ENCODE measurements at places on chromosomes 1 and 21. TPM values are rescaled to one million over a fixed set of nuclear protein-coding genes. Genes with fewer than 3 reads are reported as not detected.

The LCE1A gene
- not detected for polyA plus RNA-seq

The EPS8L3 gene
- 0.62 TPM for polyA plus RNA-seq

The MATN1 gene
- 0.36 TPM for polyA plus RNA-seq

The CA14 gene
- polyA plus RNA-seq = 9.2 TPM

The ANGPTL7 gene
- 0.11 TPM for polyA plus RNA-seq

The ROR1 gene
- 32.8 TPM for polyA plus RNA-seq

The C1orf21 gene
- 37.8 TPM for polyA plus RNA-seq

The AGO4 gene
- 32.0 TPM for polyA plus RNA-seq

The IFI44L gene
- polyA plus RNA-seq = 5.4 TPM

DNA sequence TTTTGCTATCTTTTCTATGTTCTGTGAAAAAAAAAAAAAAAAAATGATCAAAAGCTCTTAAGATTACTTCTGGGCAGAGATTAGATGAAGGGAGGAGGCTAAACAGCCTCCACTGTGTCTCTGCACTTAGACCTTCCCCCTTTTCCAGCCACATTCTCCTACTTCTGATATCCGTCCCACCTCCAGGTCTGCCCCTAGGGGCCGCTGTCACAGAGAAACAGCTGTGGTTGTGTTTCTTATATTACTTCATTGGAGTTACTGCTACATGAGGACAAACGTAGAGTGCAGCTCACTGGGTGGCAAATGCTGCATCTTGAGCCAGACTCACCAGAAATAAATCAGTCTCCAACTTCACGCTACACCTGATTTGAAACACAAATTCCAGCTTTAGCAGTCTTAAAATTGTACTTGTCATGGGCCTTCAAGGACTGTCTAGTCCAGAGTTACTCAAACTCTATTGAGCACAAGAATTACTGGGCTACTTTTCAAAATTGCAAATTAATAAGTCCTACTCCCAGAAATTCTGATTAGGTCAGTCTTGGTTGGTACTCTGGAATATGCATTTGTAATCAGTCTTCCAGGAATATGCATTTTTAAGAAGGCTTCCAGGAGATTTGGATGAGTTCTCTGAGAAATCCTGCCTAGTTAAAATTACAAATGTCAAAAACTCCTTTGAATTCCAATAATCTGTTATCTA is 125.2 kb upstream of the PTBP2 start:
- DNase-seq = no peak

- no peak for DNase-seq
These were observed 118.7 kb upstream of the CD34 start for GRCh38 chr1:208029381-208030287.

DNA sequence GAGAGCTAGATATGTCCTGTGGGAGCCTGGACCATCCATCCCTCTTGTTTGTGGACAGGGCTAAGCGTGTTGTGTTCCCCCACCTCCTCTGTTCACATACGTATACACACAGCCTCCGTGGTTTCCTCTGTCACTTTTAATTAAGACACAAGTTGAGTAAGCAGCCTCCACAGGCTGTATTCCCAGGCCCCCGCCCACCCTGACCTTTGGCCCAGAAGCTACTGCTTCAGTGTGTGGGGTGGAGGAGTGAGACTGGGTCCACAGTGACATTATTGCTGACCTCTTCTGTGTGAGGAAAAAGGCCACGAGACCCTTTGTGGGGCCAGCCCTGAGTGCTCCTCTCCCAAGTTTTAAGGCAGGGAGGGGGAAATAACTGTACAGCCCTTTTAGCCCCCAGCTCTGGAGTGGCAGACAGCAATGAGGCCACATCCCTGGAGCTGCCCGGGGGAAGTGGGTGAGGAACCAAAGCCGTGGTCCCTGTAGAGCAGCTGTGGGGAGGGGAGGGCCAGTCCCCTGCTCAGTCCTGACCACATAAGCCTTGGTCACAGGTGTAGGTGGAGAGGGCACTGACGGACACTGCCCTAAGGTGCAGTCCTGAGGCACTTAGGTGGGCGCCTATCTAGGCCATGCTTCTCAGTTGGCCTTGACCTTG is 4.4 kb downstream of the ELOVL1 start:
- no peak for DNase-seq

DNA sequence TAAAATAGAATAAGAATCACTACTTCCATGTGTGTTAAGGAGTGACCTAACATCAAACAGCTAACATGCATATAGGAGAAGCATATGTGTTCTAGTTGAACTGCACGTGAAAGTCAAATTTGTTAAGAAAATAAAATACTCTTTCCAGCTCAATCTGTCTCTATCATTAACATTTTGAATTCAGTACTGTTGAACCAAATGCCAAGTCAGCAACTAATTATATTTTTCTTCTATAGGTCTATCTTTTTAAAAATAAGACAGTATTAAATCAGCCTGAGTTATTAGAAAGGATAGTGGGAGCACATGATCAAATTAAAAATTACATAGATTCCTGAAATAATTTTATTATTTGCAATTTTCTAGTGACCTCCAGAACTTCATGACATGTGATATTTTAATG is 141.8 kb downstream of the NRIP1 start:
- no peak for DNase-seq

DNA sequence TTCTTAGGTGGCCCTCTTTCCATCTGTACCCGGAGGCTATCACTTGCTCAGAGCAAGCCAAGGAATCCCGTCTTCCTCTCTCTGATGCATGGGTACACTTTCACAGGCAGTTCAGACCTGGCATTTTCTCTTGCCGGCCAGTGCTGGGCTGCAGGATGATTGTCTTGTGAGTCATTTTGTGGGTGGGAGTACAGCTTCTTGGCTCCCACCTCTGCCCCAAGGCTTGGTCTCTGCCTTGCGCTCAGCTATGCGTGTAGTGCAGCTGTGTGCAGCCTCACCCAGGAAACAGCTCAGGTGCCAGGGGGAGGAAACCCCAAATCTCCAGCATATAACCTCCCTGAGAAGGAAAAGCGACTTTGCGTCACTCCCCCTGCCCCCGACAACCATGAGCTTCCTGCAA is 3.9 kb upstream of the AJAP1 start:
- no peak for DNase-seq

DNA sequence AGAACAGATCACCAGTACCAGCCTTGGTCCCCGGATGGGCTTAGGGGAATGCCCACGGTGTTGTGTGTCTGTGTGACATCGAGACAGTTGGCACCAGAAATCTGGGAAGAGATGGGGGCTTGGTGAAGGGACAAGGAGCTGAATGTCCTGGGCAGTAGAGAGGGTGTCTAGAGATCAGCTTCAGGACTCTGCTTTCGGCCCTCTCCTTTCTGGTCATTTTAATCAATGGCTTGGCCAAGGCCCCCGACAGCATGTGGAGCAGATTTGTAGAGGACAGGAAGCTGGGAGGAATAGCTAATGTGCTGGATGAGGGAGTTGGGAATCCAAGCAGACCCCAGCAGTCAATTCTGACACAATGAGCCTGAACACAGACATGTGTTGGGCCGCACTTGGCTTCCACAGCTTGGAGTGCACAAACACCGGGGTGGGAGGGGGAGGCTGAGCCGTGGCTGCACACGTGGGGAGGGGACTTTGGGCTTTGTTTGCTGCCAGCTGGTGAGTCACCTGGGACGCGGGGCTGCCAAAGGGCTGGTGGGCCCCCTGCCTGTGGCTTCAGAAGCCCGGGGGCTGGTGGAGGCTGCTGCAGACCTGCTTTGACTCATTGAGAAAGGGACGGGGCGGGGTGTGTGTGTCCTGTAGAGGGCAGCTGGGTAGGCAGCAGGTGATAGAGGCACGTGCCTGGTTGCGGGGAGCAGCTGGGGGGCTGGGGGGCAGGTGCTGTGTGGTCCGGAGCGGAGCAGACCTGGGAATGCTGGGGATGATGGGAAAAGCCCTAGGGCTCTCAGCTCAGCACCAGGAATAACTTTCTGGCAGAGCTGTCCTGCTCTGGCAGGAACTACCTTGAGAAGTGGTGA is 20.9 kb downstream of the SLC1A7 start:
- DNase-seq = no peak

- no peak for DNase-seq
These were observed 49.1 kb upstream of the CTTNBP2NL start for GRCh38 chr1:112346801-112347350.

DNA sequence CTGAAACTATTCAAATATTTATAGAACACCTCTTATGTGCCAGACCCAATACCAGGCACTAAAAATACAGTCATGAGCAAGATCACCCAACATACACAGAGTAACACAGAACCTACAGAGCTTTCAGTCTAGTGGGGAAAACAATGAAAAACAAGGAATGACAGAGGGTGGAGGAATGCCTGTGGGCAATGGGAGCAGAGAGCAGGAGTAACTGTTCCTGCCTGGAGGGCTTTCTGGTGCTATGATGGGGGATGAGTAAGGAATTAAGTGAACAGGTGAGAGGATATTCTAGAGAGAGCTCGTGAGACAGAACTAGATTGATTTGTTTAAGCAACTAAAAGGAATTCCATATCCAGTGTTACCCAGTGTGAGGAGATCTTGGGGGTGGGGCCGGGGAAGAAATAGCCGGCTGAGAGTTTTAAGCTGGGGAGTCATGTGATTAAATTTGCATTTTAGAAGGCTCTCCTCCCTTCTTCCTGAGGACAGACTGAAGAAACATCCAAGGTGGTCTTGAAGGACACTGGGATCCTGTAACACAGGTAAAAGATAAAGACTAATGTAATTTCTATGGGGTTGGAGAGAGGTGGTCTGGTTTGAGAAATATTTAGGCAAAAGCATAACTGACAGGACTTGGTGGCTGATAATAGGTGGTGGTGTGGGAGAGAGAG is 2.1 kb upstream of the CD53 start:
- DNase-seq = no peak

GRCh38 chr1:39788758-39789570 is at the start of gene BMP8B:
TSS of gene BMP8B (minus strand) at chr1:39788865. CDS start at chr1:39788485, 380 bp downstream.
- no peak for DNase-seq

DNA sequence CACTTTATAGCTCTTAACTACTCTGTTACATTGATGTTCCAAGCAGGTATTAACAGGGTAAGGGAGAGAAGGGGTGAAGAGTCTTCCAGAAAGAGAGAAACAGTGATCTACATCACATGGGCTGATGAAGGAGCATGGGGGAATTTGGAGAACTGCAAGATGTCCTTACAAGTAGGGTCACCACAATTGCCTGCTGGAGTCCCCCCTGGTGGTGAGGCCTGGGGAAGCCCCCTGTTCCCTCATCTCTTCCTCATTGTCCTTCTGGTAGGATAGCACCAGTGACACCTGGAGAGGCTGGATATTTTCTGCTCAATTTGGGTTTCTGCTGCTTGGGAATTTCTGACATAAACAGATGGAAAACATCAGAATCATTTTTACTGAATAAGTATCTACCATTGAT is 126.6 kb downstream of the RUNX1 start:
- no peak for DNase-seq

- DNase-seq = no peak
These were observed 9.8 kb downstream of the KCNN3 start for GRCh38 chr1:154860156-154860870.

- peak; percentile 37 for DNase-seq
These were observed 99.4 kb downstream of the CAMTA1 start for GRCh38 chr1:6884652-6885153.

All from renal cortex interstitium (tissue), 15 donors.